A549 treated with AZD2906 at 1 μM for 4 hours (cell line): ENCODE measurements at places on chromosomes 4 and X. TPM values are rescaled to one million over a fixed set of nuclear protein-coding genes. Genes with fewer than 3 reads are reported as not detected.

Gene PRPS2
- 34.3 to 47.1 TPM (median 46.5 TPM) in 5 replicates for total RNA-seq

Gene CLDN2
- total RNA-seq = 5.7 to 7.4 TPM (median 6.6 TPM) in 5 replicates

Gene MAGEC3
- total RNA-seq = not detected in 5 replicates

Gene SSX7
- not detected in 5 replicates for total RNA-seq

Gene GJB1
- 0.07 to 0.09 TPM in 2 of 5 replicates, not detected in the others for total RNA-seq

Gene RENBP
- total RNA-seq = 0.09 to 0.20 TPM (median 0.10 TPM) in 5 replicates

Gene AP1AR
- total RNA-seq = 7.8 to 11.2 TPM (median 10.7 TPM) in 5 replicates

Gene UGT8
- 0.06 to 0.17 TPM (median 0.14 TPM) in 5 replicates for total RNA-seq

Gene CXCL1
- 5.3 to 6.6 TPM (median 6.2 TPM) in 5 replicates for total RNA-seq

Gene UBE2D3
- total RNA-seq = 221 to 233 TPM (median 225 TPM) in 5 replicates

Gene NPY2R
- total RNA-seq = 0.02 to 0.03 TPM (median 0.02 TPM) in 3 of 5 replicates, not detected in the others

Gene AGTR2
- total RNA-seq = not detected in 5 replicates

Gene CRMP1
- total RNA-seq = 4.3 to 4.9 TPM (median 4.6 TPM) in 5 replicates

Gene FRMPD3
- total RNA-seq = 0.09 to 0.15 TPM (median 0.12 TPM) in 5 replicates

Gene CPZ
- 0.08 to 0.30 TPM (median 0.24 TPM) in 5 replicates for total RNA-seq

Gene PRDM8
- 0.13 to 0.38 TPM (median 0.27 TPM) in 5 replicates for total RNA-seq

Gene WWC2
- total RNA-seq = 13.3 to 18.2 TPM (median 15.7 TPM) in 5 replicates

Gene HOPX
- total RNA-seq = not detected in 5 replicates

Gene GDI1
- total RNA-seq = 94.0 to 113 TPM (median 102 TPM) in 5 replicates

Gene XKRX
- 0.73 to 0.94 TPM (median 0.91 TPM) in 5 replicates for total RNA-seq

Gene CDX4
- not detected in 5 replicates for total RNA-seq

Gene ADRA2C
- 5.9 to 11.0 TPM (median 10.6 TPM) in 5 replicates for total RNA-seq

Gene SULT1E1
- total RNA-seq = not detected in 5 replicates

Gene SYTL5
- 0.23 to 0.31 TPM (median 0.26 TPM) in 5 replicates for total RNA-seq

Gene KLHL4
- total RNA-seq = 5.6 to 6.3 TPM (median 5.6 TPM) in 5 replicates

Gene CT45A1
- total RNA-seq = 0.07 TPM in 1 of 5 replicates, not detected in the others

Gene NR0B1
- 15.9 to 29.0 TPM (median 19.5 TPM) in 5 replicates for total RNA-seq

Gene CXorf49
- total RNA-seq = not detected in 5 replicates

Gene ALAS2
- not detected in 5 replicates for total RNA-seq

Gene CDS1
- 0.48 to 0.66 TPM (median 0.58 TPM) in 5 replicates for total RNA-seq

Gene LAS1L
- total RNA-seq = 61.6 to 67.1 TPM (median 65.0 TPM) in 5 replicates

Gene ARX
- total RNA-seq = 0.25 to 0.74 TPM (median 0.69 TPM) in 5 replicates

Gene DDX60
- total RNA-seq = 1.6 to 2.8 TPM (median 1.8 TPM) in 5 replicates

Gene CCDC160
- not detected in 5 replicates for total RNA-seq

Gene STARD8
- 1.0 to 1.8 TPM (median 1.5 TPM) in 5 replicates for total RNA-seq

Gene ALB
- total RNA-seq = 0.16 to 1.7 TPM (median 1.5 TPM) in 3 of 5 replicates, not detected in the others

Gene ATOH1
- not detected in 5 replicates for total RNA-seq
